Inflammatory macrophage treated with lipopolysaccharide for 1 hour (primary cell): ENCODE measurements at places on chromosomes 5 and 9.

DNA sequence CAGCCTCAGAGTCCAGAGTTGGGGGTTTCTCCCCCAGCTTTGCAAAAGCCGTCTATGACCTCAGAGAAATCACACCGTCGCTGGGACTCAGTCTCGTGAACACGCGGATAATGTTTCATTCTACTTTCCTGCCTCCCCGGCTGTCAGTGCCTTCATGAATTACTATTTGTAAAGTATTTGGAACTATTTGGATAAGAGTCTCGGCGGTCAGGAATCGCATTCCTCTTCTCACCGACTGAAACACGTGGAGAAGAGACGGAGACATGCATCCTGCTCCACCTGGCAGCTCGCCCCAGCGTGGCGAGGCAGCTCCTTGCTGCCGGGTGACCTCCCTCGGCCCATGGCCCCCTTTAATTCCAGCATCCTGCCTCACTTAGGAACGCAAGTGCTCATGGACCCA is 23.9 kb downstream of the IRX2 start:
- no peak for DNase-seq

DNA sequence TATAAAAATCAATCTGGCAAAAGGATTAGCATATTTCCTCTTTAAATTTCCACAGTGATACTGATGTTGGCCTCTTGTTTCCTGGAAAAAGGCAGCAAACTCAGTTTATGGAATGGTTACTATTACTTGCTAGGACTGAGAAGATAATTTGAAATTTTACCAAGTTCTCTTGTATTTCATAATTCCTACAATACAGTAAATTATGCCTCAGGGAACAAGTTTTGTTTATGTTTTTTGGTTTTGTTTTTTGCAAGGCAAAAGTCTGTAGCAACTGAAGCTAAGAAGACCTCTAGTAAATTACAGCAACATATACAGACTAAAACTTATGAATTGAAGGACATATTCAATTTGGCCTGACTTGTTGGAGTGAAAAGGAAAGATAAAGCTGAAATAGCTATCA is 30.2 kb upstream of the SLCO6A1 start:
- DNase-seq: no peak

DNA sequence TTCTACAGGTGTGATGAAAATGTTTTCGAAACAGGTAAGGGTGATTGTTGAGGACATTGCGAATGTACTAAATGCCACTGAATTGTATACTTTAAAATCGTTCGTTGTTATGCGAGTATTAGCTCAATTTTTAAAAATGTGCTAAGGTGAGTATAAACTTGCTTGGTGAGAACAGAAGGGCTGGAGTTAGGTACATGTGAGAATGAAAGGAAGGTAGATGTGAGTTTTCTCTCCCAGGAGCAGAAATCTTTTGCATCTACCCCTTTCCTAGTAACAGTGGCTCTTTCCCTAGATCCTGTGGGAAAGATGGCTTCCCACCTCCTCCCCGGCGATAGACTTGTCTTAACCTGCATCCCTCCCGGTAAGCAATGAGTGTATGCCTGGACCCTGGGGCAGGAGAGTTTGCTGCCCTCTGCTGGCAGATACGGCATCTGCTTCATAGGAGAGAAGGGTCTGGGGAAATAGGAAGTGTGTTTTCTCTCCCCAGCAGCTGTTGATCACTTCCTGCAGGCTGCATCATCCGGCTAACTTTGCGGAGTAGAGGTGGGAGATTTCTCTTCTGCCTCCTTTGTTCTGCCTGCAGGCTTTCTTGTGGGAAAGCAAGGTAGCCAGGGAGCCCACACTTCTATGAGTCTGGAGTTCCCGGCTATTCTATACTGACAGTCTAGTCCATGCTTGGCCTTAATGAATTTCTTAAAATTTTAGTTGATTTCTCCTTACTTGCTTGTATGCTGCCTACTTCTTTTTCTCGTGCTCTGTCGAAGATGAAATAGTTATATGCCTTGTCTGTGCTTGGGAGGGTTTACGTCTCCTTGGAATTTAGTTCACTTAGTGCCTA is 373.3 kb upstream of the SEMA6A start:
- peak; percentile 40 for DNase-seq

DNA sequence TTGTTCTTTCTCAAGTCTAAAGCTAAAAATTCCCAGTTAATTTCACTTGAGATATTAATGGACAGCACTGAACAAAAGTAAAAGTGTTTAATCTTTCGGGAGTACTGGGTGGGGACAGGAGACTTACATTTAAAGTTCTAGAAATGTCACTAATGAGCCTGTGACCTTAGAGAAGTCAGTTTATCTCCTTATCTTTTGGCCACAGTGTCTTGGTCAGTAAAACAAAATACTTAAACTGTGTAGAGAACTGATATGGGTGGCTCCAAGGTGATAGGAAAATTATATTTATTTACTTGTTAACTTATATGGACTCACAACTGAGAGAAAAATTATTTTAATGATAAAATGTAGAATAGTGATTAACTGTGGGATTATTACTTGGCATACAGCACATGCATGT is 8.9 kb downstream of the IPO11 start:
- no peak for DNase-seq

- no peak for DNase-seq
Measured at GRCh38 chr5:173247510-173247909, 12.5 kb upstream of the NKX2-5 start.

GRCh38 chr5:127229185-127229889 is 61.3 kb upstream of the MEGF10 start:
- peak; percentile 76 for DNase-seq

GRCh38 chr9:112184946-112185345 is 9.8 kb upstream of the SUSD1 start:
- DNase-seq: no peak

- DNase-seq: no peak
Measured at GRCh38 chr5:139869042-139869790, 73.6 kb downstream of the PSD2 start.

DNA sequence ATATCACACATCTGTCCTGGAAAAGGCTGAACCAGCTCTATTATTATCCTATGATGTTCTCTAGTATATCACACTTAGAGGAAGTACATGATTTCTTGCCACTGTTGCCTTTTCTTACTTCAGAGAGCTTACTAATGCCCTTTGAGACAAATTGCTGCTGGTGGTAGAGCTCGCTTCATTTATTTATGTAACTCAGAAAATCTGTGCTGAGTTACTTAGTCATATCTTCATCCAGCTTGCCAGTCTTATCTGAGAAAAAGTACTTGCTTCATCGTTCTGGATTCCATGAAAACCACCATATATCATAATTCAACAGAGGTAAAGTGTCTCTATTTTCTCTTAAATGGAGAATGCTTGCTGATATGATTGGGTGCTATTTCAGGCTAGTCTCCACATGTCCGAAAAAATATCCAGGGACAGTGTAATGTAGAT is 26.6 kb downstream of the PTPDC1 start:
- no peak for DNase-seq

- no peak for DNase-seq
Measured at GRCh38 chr5:59660737-59661136, 232.8 kb downstream of the PDE4D start.

DNA sequence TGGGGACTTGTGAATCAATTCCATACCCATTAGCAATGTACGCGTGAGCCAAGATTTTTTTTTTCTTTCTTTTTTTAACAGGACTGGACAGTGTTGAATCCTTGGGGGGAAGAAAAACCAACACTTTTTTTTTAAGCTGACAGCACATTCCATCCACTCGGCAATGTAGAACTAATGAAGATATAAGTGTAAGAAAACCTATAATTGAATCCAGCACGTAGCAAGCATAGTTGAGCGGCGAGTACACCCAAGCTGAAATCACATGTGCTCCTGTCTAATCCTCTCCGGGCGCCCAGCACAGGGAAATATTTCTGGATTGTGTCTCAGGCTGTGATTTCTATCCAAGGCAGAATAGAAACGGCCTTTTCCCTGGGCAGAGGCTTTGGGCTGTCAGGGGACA is 118.2 kb downstream of the BOD1 start:
- no peak for DNase-seq

DNA sequence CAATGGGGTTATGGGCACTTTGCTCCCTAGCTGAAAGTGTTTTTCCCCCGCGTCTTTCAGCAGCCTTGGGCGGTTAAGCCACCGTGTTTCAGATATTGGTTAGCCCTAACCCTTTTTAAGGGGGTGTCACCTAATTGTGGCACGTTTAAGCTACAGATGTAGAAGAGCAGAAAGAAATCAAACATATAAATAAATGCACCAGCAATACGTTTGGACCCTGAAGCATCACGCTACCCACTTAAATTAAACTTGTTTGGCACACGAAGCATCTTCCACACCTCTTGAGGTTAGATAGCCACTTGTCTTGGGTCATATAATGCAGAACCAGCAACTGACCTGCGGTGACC is 768 bp downstream of the YTHDC2 start:
- no peak for DNase-seq

DNA sequence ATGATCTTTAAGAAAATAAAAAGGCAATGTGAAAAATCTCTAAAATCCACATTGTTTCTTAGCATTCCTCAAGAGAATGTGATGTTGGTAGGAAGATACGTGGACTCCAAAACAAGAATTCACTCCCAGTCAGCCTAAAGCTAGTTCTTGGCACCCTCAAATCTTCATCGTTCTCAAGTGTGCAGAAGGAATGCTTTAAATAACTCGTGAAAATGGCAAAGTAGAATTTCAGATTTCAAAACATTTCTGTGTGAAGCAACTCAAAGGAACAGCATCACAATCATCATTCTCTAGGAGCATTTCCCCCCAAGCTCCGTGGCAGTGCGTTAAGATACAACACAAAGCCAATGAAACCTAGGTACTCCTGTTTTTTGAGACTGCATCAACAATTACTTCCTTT is 185.1 kb upstream of the DMAC1 start:
- no peak for DNase-seq
